ENCODE measurements at places on chromosomes 6 and 20. TPM values are rescaled to one million over a fixed set of nuclear protein-coding genes. Genes with fewer than 3 reads are reported as not detected.

- peak; percentile 24 for DNase-seq
These were observed 93.6 kb downstream of the PCSK2 start for GRCh38 chr20:17320456-17320855.

DNA sequence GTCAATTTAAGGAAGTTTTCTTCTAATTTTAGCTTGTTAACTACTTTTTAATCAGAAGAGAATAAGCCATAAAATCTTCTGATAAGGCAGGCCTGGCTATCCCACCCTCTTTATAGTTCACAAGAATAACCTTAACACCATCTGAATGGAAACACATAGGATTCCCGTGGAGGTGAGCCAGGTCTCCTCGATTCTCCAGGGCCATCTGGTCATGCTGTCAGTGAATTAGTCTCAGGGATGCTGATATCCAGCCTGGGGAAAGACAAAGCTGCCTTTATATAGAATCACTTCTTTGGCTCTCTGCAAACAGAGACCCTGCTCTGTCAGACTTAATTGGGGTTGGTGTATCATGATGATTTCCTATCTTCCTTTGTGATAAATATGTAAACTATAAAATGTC is 30.1 kb upstream of the TAGAP start:
- no peak for DNase-seq

- DNase-seq, result peak; percentile 22
These were observed 220.2 kb upstream of the EXOC2 start for GRCh38 chr6:912871-913835.

DNA sequence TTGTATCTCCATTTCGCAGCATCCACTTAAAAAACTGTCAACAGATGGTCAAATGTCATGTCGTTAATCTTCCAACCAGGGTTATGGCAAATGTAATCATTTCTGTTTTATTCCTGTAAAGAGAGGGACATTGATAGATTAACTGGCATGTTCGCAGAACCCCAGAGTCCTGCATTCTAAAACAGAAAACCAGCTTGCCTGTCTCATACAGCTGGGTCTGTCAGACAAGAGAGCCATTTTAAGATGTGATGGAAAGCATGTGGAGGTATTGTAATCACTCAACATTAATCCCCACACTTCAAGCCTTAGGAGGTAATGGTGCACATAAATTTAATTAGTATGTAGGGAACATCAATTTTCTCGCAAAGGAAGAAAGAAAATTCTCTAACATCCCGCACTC is 4.4 kb downstream of the SMLR1 start:
- no peak for DNase-seq

- DNase-seq, result no peak
These were observed 113.0 kb downstream of the GRM4 start for GRCh38 chr6:34032856-34033255.

DNA sequence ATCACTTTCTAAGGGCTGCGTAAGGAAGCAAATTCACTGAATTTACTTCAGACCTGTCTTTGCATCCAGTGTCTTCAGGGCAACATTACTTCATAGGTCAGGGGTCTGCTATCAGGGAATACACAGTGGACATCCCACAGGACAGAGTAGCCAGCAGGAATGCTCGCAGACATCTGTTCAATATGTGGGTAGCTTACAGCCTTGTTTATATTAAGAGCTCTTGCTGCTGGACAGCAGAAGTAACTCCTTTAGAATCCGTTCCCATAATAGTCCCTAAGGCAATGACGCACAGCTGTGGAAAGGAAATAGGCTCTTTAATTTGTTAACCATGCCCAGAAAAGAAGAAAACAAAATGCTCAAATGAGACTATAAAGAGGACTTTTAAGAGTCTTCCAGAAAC is 198.7 kb downstream of the MOXD1 start:
- no peak for DNase-seq

DNA sequence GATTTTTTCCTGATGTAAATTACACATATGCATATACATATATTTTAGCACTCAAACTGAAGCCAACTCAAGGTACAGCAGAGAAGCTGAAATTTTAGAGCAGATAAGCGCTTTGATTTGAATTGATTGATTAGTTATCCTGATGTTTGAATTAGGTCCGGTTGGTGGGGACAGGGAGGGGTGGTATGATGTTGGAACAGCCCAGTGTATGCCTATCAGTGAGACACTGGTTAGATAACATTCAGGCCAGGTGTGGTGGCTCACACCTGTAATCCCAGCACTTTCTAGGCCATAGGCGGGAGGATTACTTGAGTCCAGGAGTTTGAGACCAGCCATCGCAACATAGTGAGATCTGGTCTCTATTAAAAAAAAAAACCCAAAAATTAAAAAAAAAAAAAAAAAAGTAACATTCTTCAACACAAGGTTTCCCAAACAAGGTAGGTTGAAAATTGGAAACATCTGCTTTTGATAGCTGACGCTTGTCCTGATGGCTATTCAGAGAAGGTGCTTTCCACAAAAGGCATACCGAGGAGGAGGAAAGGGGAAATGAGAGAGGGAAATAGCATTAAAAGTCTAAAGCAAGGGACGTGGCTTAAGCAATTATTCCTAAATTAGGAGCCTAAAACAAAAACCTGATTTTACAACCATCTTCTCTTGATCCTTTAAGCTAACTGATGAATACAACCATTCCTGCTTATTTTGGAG is 288.4 kb upstream of the JARID2 start:
- no peak for DNase-seq

DNA sequence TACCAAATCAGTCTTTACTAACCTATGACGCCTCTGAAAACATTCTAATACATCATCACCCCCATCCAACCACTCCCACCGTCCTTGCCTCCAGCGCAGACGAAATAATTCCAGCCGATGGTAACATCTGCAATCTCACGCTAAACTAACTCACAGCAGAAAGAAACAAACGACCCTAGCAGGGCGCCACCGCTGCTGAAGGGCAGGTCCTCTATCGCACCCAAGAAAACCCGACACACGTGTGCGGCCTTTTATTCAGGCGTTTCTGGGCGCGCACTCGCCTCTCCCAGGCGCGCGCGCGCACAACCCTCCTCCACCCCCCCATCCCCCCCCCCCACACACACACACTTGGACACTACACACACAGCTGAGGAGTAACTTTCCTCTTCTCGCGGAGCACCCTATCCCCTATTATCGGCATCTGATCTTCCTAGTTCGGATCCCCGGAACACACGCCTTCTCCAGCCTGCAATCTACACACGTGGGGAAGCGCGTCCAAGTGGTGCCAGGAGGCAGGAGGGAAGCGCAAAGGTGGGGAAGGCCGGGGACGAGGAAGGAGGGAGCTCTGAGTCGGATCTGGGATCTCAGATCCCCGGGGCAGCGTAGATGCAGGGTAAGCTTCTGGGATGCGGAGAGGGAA is 1.4 kb downstream of the GFOD1 start:
- DNase-seq, result peak; percentile 29

- no peak for DNase-seq
These were observed 3.4 kb downstream of the SERAC1 start for GRCh38 chr6:158164579-158165170.

DNA sequence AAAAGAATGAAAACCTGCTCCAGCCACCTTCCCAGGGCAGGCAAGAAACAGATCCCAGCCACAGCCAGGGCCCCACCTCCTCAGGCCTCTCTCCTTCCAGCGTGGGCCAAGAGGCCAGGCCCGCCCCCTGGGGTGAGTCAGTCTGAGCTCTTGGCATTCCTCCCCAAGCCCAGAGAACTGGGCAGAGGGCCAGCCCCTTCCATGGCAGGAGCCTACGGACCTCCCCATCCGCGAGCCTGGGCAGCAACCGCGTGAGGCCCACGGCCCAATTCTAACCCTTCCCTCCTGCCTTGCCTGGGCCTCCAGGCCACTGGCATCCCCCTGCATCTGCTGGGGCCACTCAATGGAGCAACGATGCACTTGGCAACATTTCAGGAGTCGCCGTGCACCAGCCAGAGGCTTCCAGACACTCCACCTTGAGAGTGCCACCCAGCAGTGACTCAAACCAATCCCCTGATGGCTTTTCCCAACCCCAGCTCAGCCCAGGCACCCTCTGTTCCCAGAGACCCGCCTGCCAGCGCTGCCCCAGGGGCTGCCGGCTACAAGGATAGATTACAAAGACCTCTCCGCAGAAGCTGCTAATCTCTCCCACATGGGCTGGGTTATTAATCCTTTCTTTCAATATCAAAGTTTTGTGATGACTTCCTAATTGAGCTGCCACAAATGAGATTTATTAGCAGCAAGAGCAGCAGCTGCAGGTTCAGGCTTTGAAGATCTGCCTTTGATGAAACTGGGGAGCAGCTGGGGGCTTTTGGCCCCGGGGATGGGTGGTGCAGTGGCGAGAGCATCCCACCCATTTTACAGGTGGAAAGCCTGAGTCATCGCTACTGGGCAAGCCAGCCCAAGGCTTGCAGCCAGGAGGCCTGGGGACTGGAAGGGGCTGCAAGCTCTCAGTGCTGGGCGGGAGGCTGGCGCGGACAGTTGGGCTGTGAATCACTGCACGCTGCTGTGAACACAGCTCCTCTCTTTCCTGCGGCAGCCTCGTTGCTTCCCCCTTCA is 85.7 kb downstream of the NFATC2 start:
- peak; percentile 96 for DNase-seq

GRCh38 chr20:6954219-6954618 is 186.7 kb downstream of the BMP2 start:
- DNase-seq, result no peak

DNA sequence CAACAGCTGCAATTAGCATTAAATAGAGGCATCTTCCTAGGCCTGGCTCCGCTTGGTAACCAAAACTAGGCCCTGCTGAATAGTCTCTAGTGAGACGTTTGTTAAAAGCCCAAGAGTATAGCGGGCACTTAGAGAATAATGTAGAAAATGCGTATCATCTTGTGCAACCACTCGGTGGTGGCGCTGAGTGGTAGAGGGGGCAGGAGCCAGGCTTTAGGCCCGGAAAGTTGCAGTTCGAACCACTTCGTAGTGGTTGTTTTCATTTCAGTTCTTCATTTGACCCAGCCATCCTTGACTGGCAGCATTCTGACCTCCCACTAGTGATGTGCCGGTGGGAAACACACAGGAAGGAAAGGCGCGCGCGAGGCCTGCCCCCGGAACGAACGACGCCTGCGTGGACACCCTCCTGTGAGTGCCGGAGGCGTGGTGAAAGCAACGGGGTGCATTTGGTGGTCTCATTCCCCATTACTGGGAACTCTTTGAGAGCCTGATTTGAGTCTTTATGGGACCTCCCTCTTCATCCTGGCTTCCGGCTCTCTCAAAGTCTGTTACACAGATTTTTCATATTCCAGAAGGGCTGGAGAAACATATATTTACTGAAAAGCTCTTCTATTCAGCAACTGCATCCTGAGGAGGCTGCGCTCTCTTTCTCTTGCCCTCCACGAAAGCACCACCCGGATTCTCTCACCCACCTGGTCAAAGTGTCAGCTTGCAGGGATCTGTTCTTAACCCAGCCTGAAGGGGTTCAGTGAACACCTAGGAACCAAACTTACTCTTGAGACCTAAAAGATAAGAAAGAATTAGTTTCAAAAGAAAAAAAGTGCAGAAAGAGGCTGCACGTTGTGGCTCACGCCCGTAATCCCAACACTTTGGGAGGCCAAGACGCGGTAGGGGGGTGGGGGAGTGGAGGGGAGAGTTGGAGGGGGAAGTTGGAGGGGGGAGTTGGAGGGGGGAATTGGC is 18.2 kb downstream of the GPX5 start:
- DNase-seq, result peak; percentile 3

DNA sequence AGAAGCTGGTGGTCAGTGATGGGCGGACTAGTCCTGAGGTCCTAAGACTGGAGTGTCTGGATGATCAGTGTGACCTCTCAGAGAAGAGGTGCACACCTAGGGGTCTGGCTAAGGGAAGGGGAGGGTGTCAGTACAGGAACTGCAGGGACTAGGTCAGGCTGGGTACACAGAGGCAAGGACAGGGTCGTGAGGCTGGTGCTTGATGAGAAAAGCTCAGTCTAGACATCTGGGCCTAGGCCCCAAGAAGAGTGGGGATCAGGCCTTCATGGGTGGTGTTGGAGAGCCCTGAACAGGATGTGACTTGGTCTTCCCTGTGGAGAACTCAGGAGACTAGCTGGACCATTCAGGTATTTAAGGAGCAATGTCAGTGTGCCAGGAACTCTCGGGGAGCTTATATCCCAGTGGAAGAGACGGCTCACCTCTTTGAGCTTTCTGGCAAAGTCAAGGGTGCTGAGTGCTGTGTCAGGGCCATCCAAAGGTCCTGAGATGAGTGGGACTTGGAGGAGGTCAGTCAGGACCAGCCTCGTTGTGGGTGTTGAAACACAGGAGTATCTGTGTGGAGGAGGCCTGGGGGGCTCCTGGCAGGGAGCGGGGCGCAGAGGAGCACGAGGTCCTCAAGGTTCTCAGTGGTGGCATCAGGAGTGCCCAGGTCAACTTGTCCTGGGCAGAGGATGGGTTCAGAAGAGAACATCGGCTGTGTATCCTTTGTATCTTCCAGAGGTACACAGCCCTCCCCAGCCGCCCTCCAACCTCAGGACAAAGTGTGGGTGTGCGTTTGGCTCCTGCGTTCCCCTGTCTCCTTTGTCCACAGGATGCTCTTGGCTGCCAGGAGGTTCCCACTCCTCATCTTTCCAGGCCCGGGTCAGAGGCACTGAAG is 13.3 kb upstream of the MYT1 start:
- no peak for DNase-seq

GRCh38 chr6:105800398-105800797 is 285.7 kb upstream of the PRDM1 start:
- no peak for DNase-seq

GRCh38 chr20:57567471-57568079 is 6.7 kb downstream of the PCK1 start:
- DNase-seq, result no peak

GRCh38 chr6:123127807-123128206 is 131.8 kb downstream of the CLVS2 start:
- peak; percentile 63 for DNase-seq

GRCh38 chr20:38620441-38620840 is 18.8 kb downstream of the ARHGAP40 start:
- no peak for DNase-seq

- no peak for DNase-seq
These were observed 89.9 kb downstream of the BTBD9 start for GRCh38 chr6:38549795-38550194.

WFDC5 gene
- total RNA-seq, result not detected

C6orf52 gene
- 1.9 TPM for total RNA-seq

CCN2 gene
- 25.7 TPM for total RNA-seq

PDRG1 gene
- 10.9 TPM for total RNA-seq

TSPYL4 gene
- total RNA-seq, result 8.4 TPM

POM121L2 gene
- total RNA-seq, result not detected

BPIFB1 gene
- total RNA-seq, result not detected

CLPSL2 gene
- not detected for total RNA-seq

UTRN gene
- total RNA-seq, result 26.0 TPM

SLC25A27 gene
- total RNA-seq, result 2.7 TPM

MEI4 gene
- 0.06 TPM for total RNA-seq

IL17F gene
- not detected for total RNA-seq
